NCI-H2171 (cell line): ENCODE measurements at places on chromosomes 7 and 10.

GRCh38 chr7:69953136-69954067 lies 355.1 kb downstream of the AUTS2 start:
- no peak for DNase-seq

GRCh38 chr7:124603066-124603465 lies 162.5 kb downstream of the GPR37 start:
- no peak for DNase-seq

- DNase-seq, result no peak
Measured at GRCh38 chr7:141490474-141490873, 60.7 kb upstream of the AGK start.

DNA sequence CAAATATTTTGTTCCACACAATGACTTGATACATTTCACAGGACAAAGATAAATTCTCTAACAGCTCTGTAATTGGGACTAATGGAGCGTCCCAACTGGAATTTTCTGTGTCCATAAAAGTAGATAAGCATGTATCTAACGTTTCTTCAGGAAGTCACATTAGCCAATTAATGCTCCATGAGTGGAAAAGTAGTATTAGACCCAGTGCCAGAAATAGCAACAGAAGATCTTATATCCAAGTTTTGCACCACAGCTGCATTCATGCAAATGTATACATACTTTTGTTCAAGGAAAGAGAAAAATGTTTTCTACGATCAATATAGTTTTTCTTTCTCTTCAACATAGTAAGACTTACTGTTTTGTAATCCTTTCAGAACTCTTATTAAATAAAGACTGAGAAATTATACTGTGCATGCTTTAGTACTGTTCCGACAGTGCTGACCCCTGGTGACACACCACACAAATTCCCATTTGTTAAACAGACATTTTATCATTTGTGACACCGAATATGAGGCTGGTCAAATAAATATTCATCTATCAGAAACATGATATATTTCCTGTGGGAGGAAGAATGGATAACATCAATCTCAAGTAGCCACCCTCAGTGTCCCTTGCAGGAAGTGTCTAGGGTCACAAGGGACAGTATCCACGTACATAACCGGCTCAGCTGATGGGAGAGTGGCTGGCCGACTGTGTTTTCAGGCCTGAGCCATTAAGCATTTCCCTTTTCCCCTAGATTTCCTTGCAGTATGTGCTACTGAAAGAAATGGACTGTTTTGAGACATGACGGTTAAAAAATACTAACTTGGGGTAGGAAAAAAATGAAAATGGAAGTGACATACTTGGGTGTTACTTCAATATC lies 102.1 kb upstream of the RSU1 start:
- DNase-seq, result no peak

DNA sequence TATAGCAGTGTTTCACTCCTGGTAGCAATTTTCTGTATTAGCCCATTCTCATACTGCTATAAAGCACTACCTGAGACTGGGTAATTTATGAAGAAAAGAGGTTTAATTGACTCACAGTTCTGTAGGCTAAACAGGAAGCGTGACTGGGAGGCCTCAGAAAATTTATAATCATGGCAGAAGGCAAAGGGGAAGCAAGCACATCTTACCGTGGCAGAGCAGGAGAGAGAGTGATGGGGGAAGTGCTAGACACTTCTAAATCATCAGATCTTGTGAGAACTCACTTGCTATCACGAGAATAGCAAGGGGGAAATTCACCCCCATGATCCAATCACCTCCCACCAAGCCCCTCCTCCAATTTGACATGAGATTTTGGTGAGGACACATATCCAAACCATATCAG lies 131.6 kb upstream of the EFCAB10 start:
- no peak for DNase-seq

- DNase-seq, result no peak
Measured at GRCh38 chr10:118412132-118412760, 70.1 kb upstream of the FAM204A start.

GRCh38 chr7:150756166-150756565 lies 18.9 kb downstream of the GIMAP5 start:
- DNase-seq, result no peak

GRCh38 chr7:112510001-112510742 lies 29.4 kb downstream of the LSMEM1 start:
- no peak for DNase-seq

GRCh38 chr7:82443036-82443546 lies 486 bp downstream of the CACNA2D1 start:
- peak; percentile 47 for DNase-seq

DNA sequence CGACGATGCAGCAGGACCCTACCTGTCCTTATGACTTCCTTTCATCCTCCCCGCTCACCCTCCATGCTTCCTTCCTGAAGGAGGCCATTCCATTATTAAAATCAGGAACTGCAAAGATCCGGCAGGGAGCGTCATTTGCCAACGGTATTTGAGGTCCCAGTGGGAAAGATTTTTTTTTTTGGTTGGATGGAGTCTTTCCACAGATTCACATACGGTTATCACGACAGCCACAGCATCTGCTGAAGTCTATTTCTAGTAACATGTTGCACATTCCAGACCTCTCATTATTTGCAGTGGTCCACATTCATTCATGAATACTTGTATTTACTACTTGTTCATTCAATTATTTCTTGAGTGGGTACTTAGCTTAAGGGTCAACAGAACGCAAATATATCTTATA lies 94.7 kb upstream of the LYZL2 start:
- no peak for DNase-seq

DNA sequence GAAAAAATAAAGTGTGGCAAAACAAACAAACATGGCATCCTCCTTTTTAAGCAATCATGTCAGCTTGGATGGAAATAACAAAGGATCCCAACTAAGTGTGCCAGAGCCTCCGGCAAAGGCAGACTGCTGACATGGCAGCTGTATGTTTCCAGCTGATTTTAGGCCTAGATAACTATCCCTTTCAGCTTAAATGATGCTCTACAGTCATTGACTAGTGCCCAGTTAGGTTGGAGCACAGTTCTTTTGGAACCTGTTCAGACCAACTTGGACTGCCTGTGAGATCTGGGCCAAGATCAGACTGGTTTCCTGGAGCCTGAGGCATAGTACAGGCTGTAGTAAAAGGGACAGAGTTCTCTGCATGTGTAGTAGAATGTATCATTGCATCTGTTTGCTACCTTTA lies 128.7 kb downstream of the DYNC1I1 start:
- no peak for DNase-seq

DNA sequence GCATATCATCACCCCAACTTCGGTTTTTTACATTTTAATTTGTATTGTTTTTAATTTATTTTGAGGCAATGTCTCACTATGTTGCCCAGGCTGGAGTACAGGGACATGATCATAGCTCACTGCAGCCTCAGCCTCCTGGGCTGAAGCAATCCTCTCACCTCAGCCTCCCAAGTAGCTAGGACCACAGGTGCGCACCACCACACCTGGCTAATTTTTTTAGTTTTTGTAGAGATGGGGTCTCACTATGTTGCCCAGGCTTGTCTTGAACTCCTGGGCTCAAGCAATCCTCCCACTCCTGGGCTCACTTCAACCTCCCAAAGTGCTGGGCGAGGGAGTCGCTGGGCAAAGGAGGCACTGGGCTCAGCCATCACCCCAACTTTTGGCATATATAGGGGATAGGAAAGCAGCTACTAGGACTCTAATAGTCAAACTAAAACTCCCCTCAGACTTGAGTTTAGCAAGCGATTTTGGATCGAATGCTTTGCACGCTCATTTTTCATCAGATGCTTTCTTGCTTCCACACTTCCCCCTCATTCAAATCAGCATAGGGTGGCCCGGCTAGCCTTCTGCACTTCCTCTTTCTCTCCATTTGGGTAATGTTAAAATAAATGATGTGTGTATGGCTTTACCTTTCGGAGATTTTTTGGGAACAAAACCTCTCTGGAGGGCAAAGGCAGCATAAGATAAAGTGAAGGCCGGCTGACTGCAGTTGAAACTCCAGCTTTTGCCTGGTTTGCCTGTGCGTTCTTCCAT lies 20.8 kb upstream of the NMT2 start:
- DNase-seq, result no peak

- DNase-seq, result no peak
Measured at GRCh38 chr10:124106241-124106879, 13.0 kb upstream of the CHST15 start.

DNA sequence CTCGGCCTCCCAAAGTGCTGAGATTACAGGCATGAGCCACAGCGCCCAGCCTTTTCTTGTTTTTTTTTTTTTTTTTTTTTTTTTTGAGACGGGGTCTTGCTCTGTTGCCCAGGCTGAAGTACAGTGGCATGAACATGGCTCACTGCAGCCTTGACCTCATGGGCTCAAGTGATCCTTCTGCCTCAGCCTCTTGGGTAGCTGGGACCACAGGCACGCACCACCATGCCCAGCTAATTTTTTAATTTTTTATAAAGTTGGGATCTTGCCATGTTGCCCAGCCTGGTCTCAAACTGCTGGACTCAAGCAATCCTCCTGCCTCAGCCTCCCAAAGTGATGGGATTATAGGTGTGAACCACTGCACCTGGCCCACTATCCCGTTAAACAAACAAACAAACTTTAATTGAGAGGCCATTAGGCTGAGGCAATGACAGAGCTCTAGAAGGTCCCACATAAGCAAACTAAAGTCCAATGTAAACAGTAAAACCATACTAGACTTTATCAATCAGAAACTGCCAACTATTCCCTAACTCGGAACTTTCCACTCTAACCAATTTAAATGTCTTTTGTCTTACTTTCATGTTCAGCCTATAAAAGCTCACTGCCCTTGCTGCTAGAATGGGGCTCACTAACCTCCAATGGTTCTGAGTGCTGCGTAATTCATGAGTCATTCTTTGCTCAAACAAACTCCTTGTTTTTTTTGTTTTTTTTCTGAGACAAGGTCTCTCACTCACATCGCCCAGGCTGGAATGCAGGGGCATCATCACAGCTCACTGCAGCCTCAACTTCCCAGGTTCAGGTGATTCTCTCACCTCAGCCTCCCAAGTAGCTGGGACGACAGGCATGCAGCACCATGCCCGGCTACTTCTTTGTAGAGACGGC lies 1.9 kb downstream of the DHX32 start:
- DNase-seq, result no peak

- no peak for DNase-seq
Measured at GRCh38 chr10:43970717-43971116, 322.0 kb upstream of the ZNF32 start.

- DNase-seq, result no peak
Measured at GRCh38 chr7:157205438-157205837, 66.7 kb downstream of the UBE3C start.
